ENCODE measurements at places on chromosomes 7 and 10.
A peak's percentile ranks its signal among the peaks of the same experiment; 100 is the strongest.

DNA sequence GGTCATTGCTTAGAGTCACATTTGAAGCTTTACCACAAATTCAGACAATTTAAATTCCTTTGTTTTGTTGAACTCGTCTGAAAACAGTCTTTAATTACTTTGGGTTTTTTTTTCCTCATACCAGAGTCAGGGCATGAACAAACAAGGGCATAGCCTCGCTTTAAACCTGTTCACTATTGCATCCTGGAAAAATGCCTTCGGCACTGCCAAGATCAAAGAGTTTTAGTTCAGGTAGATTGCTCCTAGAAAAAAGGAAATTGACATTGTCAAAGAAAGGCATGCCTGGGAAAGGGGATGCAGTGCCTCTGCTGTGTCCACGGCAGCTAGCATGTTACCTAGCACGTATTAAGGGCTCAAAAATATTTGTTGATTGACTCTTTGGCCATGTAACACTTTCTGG is 235.1 kb downstream of the ARHGAP21 start:
- H3K4me3 ChIP-seq: no peak overlapping the region
- DNase-seq: no peak
- no peaks in the 10 kb centered on the region for H3K36me3 ChIP-seq
- peaks cover 2% of the 10 kb centered on the region for H3K4me1 ChIP-seq
- H3K27me3 ChIP-seq: no peaks in the 10 kb centered on the region

GRCh38 chr10:128922619-128923196 is 544.3 kb upstream of the MGMT start:
- H3K27ac ChIP-seq: no peak overlapping the region
- peak; percentile 62 for DNase-seq
- no peaks in the 10 kb centered on the region for H3K36me3 ChIP-seq
- H3K4me1 ChIP-seq: no peaks in the 10 kb centered on the region
- H3K27me3 ChIP-seq: peaks cover 18% of the 10 kb centered on the region

- no peak overlapping the region for H3K4me3 ChIP-seq
- H3K27ac ChIP-seq: no peak overlapping the region
- no peaks in the 10 kb centered on the region for H3K27me3 ChIP-seq
- H3K36me3 ChIP-seq: no peaks in the 10 kb centered on the region
- DNase-seq: no peak
- H3K4me1 ChIP-seq: no peaks in the 10 kb centered on the region
Measured at GRCh38 chr7:107079212-107079940, 34.9 kb downstream of the PRKAR2B start.

GRCh38 chr10:31977440-31978155 is 49.0 kb upstream of the ARHGAP12 start:
- H3K27ac ChIP-seq: no peak overlapping the region
- H3K4me1 ChIP-seq: no peaks in the 10 kb centered on the region

- H3K27me3 ChIP-seq: no peaks in the 10 kb centered on the region
- no peaks in the 10 kb centered on the region for H3K4me1 ChIP-seq
- H3K4me3 ChIP-seq: no peak overlapping the region
- H3K36me3 ChIP-seq: no peaks in the 10 kb centered on the region
- no peak for DNase-seq
Measured at GRCh38 chr7:94344826-94345225, 49.9 kb upstream of the COL1A2 start.

DNA sequence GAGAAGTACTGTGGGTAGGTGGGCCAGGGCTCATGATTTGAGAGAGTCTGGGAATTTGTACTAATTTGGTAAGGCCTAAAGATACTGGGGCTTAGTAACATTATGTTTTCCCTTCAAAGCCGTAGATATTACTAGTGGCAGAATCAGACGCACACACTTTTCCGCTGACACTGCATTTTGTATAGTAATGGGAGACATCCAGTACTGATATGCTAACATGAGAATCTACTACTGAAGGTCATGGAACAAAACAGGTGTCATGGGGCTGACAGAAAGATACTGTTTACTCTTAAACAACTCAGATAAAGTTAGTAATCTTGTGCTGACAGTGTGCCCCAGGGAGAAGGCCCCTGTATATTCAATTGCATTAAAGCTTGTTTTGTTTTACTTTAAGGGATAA is 11.1 kb upstream of the GIMAP7 start:
- no peaks in the 10 kb centered on the region for H3K4me1 ChIP-seq
- no peak overlapping the region for H3K27ac ChIP-seq
- H3K27me3 ChIP-seq: no peaks in the 10 kb centered on the region

GRCh38 chr10:120047926-120048325 is 155.4 kb downstream of the SEC23IP start:
- no peaks in the 10 kb centered on the region for H3K36me3 ChIP-seq
- no peak for DNase-seq
- no peak overlapping the region for H3K4me3 ChIP-seq
- no peaks in the 10 kb centered on the region for H3K4me1 ChIP-seq

DNA sequence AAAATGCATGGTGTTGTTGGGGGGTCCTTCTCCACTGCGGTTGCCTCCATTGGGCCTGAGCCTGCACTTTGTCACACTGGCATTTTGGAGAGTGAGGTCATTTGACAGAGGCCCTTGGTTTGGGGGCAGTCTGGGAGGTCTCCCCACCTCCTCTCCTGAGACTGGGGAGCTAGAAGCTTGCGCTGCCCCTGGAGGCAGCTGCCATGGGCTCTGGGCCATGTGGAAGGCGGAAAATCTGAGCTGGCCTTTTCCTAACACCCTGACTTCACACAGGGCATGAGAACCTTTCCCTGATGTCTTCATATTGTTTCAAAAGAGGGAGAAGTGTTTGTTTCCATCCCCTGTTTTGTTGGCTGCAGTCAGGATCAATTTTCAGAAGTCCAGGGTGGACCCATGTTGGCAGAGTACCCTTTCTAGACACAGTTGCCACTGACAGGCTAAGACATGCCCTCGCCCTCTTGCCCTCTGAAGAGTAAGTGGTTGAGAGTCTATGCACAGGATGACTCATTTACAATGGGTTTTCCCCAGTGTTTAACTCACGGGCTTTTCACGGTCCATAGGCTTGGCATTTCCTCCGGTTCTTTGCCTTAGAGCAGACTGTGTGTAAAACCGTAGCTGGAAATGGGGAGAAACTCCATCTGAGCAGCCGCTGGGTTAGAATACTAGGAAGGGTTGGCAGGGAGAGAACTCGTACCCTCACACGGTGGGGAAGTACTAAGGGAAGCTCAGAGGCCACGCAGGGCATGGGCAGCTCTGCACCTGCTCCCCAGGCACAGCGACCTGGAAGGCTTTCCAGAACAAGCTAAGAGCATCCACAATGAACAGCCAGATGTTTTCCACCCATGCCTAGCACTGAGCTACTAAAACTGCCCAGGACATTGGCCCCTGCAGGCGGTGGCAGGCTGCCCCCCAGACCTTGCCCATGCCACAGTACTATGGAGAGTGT is 655.0 kb downstream of the SDK1 start:
- no peak overlapping the region for H3K27ac ChIP-seq
- H3K27me3 ChIP-seq: no peaks in the 10 kb centered on the region
- H3K4me1 ChIP-seq: no peaks in the 10 kb centered on the region
- H3K4me3 ChIP-seq: no peak overlapping the region
- no peak for DNase-seq

DNA sequence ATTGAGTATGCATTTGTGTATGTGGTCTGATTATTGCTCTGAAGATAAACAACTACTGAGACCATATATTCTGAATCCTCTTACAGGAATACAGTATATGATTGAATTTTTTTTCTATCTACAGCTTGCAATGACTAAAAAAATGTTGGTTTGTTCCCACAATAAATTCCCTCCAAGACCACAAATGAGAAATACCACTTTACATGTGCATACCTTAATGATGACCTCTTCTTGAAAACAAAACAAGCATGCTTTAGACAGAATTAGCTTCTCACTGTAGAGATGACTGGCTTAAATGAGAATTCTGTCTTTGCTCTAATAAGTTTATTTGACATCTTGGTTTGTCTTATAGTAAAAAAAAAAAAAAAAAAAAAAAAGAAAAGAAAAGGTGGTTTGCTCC is 241.5 kb downstream of the PCDH15 start:
- no peaks in the 10 kb centered on the region for H3K27me3 ChIP-seq
- no peaks in the 10 kb centered on the region for H3K36me3 ChIP-seq
- no peaks in the 10 kb centered on the region for H3K4me1 ChIP-seq

DNA sequence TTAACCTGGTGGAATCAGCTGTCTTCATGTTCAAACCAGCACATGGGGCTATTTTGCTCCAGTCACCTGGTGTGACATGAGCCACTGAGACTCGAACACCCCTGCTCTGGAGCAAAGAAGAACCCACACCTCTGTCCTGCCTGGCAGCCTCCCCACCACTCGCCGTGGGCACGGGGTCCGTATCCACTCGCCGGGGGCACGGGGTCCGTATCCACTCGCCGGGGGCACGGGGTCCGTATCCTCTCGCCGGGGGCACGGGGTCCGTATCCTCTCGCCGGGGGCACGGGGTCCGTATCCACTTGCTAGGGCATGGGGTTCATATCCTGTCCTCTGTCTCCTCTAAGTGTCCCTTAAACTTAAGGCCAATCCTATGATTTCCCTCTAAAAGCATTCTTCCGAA is 558.7 kb downstream of the PTPRN2 start:
- no peak overlapping the region for H3K27ac ChIP-seq
- H3K36me3 ChIP-seq: no peaks in the 10 kb centered on the region
- H3K4me3 ChIP-seq: no peak overlapping the region
- DNase-seq: no peak
- no peaks in the 10 kb centered on the region for H3K4me1 ChIP-seq

DNA sequence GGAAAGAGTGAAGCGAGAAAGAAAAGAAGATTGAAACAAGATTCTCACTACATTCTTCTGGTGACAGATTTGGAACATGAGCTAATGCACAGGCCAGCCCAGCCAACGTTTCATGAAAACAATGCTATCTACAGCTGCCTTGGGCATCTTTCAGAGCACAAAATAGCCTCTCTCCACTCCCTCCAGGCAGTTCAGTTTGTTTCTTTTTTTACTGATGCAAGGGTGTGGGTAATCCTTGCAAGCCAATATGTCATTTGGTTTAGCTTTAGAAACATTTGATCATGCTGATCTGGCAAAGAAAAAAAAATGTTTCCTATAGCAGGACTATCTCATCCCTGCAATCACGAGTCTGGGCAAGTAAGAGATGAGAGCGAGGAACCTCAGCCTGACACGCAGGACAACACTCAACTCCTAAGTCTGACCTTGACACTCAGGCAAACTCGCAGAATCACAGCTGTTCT is 35.9 kb downstream of the SVIL start:
- peak overlapping the region; percentile 82 for H3K27ac ChIP-seq
- peaks cover 39% of the 10 kb centered on the region for H3K36me3 ChIP-seq
- H3K27me3 ChIP-seq: no peaks in the 10 kb centered on the region
- peaks cover 98% of the 10 kb centered on the region for H3K4me1 ChIP-seq
- peak overlapping the region; percentile 12 for H3K4me3 ChIP-seq

GRCh38 chr10:113019096-113019495 is 69.0 kb downstream of the TCF7L2 start:
- H3K27me3 ChIP-seq: no peaks in the 10 kb centered on the region
- H3K27ac ChIP-seq: no peak overlapping the region
- DNase-seq: no peak
- no peak overlapping the region for H3K4me3 ChIP-seq

DNA sequence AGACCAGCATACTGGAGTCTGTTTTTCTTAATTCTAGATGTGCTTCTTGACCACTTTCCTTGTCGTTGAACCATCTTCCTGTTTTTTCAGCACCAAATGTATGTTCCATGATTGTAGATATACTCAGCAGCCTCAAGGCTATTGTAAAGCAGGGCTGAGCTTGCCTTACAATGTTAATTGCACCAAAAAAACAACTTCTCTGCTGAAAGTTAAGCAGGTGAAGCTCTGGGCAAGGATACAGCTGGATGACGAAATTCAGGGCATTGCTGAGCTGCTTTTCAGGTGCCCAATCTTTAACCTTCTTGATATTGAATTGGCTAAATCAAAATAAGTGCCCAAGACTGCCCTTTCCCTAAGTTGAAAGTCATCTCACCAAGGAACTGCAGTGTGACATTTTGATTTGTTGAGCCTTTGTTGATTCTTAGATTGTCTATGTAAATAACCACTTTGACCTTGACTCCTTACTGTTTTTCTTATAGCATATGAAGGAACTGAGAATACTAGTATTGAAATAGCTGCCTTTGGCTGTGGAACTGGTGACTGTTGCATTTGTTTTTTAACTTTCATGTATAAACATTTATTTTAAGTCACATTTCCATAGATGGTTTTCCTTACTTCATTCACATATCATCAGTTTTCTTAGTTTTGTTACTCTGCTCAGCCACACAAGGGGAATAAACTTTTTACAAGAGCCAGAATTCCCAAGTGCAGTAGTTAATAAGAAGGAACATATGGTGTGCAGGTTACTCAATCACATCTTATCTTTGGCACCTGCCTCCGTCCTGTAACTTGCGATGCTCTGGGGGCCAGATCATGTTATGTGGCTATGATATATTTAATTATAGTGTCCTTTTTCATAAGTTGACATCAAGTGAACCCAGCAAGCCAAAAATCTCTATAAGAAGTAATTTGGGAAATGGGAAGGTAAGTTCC is 3.1 kb downstream of the AHCYL2 start:
- H3K36me3 ChIP-seq: no peaks in the 10 kb centered on the region
- DNase-seq: no peak
- peaks cover 54% of the 10 kb centered on the region for H3K4me1 ChIP-seq
- no peak overlapping the region for H3K27ac ChIP-seq
- no peaks in the 10 kb centered on the region for H3K27me3 ChIP-seq

DNA sequence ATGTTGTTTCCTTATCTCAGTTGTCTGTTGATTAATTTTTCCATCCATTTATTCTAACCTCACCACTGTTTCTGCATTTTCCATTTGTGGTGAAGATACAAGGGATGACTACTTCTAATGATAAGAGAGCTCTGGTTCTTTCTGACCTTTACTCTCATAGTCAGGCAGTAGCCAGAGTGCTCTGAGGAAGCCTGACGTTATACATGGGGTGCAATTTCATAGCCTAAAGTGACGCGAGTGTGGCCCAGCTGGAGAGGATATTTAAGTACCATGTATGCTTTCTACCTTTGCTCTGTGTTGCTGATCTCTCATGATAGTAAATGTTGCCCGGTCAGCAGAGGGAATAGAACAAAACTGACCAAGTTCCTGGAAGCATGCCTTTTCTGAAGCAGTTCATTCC is 33.9 kb upstream of the CYCS start:
- H3K27me3 ChIP-seq: no peaks in the 10 kb centered on the region
- H3K4me1 ChIP-seq: no peaks in the 10 kb centered on the region
- DNase-seq: no peak
- H3K36me3 ChIP-seq: no peaks in the 10 kb centered on the region
- H3K27ac ChIP-seq: no peak overlapping the region

GRCh38 chr7:128790315-128791041 is 1.3 kb upstream of the CCDC136 start:
- H3K4me3 ChIP-seq: peak overlapping the region; percentile 87
- H3K27ac ChIP-seq: peak overlapping the region; percentile 30
- H3K4me1 ChIP-seq: peaks cover 18% of the 10 kb centered on the region
- H3K27me3 ChIP-seq: no peaks in the 10 kb centered on the region
- DNase-seq: no peak
- no peaks in the 10 kb centered on the region for H3K36me3 ChIP-seq

GRCh38 chr7:142806957-142807356 is 36.2 kb downstream of the PRSS2 start:
- H3K4me3 ChIP-seq: no peak overlapping the region
- no peak for DNase-seq
- H3K36me3 ChIP-seq: no peaks in the 10 kb centered on the region

GRCh38 chr10:74738985-74739567 is 87.3 kb upstream of the KAT6B start:
- H3K27ac ChIP-seq: no peak overlapping the region
- H3K27me3 ChIP-seq: no peaks in the 10 kb centered on the region
- H3K4me3 ChIP-seq: no peak overlapping the region
- no peaks in the 10 kb centered on the region for H3K36me3 ChIP-seq
- no peaks in the 10 kb centered on the region for H3K4me1 ChIP-seq

- no peaks in the 10 kb centered on the region for H3K36me3 ChIP-seq
- no peaks in the 10 kb centered on the region for H3K27me3 ChIP-seq
- DNase-seq: peak; percentile 67
- no peaks in the 10 kb centered on the region for H3K4me1 ChIP-seq
- H3K27ac ChIP-seq: peak overlapping the region; percentile 72
Measured at GRCh38 chr7:159031135-159031701, 113.4 kb downstream of the VIPR2 start.

Measured in psoas muscle (tissue), 8 donors.